ENCODE measurements at places on chromosomes 4 and X. TPM values are rescaled to one million over a fixed set of nuclear protein-coding genes. Genes with fewer than 3 reads are reported as not detected.

Gene MID1
- total RNA-seq: 22.4 TPM

Gene CLDN34
- total RNA-seq: 0.86 TPM

Gene GAGE12F
- total RNA-seq: not detected

Gene FAT4
- total RNA-seq: 21.3 TPM

Gene ANKRD50
- total RNA-seq: 18.6 TPM
